ENCODE measurements at places on chromosomes 4 and X.

DNA sequence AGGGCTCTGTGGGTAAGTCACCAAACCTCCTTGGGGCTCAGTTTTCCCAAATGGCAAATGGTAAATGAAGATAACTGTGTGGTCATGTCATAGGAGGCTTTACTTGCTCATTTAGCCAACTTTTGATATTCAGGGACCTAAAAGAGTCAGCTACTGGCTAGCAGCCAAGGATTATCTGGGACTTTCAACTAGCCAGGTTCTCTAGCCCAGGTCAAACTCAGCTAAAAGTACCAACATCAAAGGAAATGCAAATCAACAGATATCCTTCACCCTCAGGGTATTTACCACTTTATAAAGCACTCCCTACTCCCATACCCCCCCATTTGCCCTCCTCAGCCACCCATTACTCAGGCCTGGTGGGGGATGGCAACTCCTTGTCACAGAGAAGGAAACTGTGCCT, 7.5 kb downstream of the AMER1 start:
- peak; percentile 27 for DNase-seq

- no peak for DNase-seq
Observed at GRCh38 chrX:74519870-74520269, 94.6 kb downstream of the RLIM start.

DNA sequence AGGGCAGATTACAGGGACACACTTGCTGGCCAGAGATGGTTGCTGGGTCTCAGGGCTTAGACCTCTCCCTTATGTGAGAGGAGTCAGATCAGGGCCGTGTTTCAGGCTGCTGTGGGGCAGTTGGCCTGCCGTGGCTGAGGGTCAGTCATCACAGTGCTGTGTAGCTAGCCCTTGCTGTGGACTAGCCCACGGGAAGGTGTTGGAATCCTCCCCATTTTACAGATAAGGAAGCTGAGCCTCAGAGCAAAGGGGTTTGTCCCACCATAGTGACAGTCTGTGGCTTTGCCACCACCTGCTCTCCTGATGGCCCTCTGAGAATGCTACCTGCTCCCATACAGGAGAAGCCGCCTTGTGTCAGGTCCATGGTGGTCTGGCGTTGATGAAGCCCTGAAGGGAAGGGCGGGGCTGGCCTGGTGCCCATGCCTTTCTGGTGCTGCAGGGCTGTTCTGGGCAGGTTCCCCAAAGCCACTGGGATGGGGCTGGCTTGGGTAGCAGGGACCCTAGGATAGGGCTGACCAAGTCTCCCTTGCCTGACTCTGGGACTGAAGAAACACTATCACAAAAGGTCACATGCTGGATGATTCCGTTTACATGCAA, 2.4 kb upstream of the FAM53A start:
- DNase-seq, result no peak

- no peak for DNase-seq
Observed at GRCh38 chrX:70505451-70505841, 60.8 kb downstream of the DLG3 start.
